ENCODE measurements at places on chromosomes 11 and 22. TPM values are rescaled to one million over a fixed set of nuclear protein-coding genes. Genes with fewer than 3 reads are reported as not detected.
A peak's percentile ranks its signal among the peaks of the same experiment; 100 is the strongest.

Gene FOLR1
- total RNA-seq, result not detected

DNA sequence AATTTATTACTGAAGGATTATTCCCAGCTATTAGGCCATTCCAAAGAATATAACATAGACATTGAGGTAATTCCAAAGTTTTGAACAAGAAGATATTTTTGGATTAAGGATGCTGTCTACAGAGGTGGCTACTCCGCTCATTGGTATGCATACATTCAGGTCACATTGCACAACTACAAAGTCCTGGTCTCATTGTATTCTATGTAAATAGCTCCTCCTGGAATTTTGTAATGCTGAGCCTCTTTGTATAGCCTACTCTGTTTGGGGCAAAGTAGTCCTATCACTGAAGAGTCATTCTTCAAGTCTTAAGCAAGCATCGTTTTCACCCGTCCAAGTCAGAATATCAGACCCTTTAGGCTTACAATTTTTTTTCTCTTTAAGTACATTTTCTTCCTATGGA is 142.4 kb downstream of the KIF18A start:
- no peaks in the 10 kb centered on the region for H3K27me3 ChIP-seq
- no peak overlapping the region for H3K27ac ChIP-seq
- DNase-seq, result peak; percentile 6
- no peak overlapping the region for H3K4me3 ChIP-seq
- H3K4me1 ChIP-seq, result peaks cover 10% of the 10 kb centered on the region

Gene HBB
- not detected for total RNA-seq

DNA sequence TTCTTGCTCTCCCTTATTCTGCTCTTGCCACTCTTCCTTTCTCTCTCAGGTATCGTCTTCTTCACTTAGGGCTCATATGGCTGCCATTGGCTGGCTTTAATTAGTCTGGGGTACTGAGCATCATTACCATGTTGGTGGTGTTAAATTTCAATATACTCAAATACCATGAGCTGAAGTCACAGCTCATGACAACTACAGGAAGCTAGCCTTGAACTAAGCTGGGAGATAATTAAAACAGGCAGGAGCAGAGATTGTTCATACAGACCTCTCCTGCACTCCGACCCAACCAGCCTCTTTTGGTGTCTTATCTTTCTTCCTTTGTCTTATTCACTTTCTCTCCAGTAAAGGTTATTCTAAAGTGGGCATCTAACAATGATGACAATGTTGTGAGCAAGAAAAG is 130.9 kb upstream of the BLID start:
- H3K36me3 ChIP-seq, result peaks cover 6% of the 10 kb centered on the region
- DNase-seq, result no peak
- H3K4me3 ChIP-seq, result no peak overlapping the region

Gene PLEKHA7
- total RNA-seq, result 2.8 TPM

DNA sequence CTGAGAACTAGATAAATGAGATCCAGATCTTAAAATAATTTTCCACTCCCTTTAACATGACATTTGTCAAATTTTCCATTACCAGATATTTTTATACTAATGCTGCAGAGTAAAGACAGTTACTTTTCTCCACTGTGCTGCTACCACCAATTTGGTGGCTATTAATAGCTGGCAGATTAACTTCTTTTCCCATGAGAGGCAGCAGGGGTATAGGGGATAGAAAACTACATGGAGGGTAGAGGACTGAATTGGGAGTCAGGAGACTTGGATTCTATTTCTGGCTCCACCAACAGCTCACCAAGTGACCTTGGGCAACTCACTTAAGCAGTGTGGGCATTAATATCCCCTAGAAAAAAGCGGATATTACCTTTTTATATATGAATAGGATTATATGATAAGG is 69.2 kb downstream of the KIF18A start:
- H3K27me3 ChIP-seq, result no peaks in the 10 kb centered on the region
- no peak overlapping the region for H3K27ac ChIP-seq
- no peak for DNase-seq
- H3K4me3 ChIP-seq, result no peak overlapping the region

Gene ENDOD1
- total RNA-seq, result 10.8 TPM

All from MCF 10A (cell line).